ENCODE measurements at places on chromosomes 12 and 14.
A peak's percentile ranks its signal among the peaks of the same experiment; 100 is the strongest.

DNA sequence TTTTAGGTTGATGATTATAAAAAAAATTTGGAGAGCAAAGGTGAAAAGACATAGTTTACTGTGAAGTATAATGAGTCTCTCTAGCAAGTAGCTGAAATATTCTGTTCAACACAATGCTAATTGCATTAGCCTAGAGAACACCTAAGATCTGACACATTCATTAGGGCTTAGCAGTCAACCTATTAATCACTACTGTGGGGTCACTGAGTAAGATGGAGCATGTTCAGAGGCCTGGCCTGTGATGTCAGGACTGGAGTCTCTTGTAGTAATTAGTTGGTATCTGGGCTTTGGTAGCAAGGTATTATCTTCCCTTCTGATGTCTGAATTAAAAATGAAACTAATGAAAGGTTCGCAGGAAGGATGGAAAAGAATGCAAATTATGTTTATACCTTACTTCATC lies 112.7 kb downstream of the SLC16A7 start:
- DNase-seq, result no peak

DNA sequence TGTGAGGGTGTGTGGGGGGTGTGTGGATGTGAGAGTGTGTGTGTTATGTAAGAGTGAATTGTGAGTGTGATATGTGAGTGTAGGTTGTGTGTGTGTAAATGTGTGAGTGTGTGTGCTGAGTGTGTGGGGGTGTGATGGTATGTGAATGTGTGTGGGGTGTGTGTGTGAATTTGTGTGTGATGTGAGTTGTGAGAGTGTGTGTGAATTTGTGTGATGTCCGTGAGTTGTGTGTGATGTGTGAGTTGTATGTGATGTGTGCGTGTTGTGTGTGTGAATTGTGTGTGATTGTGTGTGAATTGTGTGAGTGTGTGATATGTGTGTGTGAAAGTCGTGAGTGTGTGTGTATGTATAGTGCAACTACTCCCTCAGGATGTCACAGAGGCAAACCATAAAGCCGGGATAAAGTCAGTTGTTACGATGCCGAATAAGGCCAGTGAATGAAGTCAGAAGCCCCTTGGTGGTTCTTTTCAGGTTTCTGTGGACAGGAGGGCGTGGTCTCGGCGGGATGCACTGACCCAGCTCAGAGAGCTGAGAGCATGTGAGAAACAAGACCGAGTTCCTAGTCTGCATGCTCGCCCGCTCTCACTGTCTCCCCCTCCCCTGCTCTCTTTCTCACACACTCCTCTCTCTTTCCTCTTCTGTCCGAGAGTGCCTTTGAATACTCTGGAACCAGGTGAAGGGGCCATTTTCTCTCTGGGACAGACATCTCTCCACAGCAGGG lies 71.8 kb upstream of the MAX start:
- DNase-seq, result no peak

DNA sequence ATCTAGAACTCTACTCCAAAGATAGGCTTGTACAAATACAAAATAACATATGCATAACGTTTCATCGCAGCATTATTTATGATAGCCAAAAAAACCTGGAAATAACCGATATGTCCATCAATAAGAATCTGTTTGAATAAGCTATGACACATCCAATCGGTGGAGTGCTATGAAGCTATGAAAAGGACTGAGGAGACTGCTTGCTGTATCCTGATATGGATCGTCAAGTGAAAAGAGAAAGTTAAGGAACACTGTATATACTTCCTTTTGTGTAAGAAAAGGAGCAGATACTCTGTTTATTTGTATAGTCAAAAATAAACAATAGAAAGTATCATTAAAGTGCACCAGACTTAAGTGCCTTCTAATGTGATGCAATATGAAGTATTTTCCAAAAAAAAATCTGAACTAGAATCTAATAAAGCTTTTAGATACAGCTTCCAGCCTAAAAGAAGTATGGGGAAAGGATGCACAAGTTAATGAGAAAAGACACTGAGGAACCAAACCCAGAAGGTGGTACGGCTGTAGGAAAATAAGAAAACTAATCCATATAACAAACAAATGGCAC lies 645 bp upstream of the KLHDC1 start:
- DNase-seq, result no peak

DNA sequence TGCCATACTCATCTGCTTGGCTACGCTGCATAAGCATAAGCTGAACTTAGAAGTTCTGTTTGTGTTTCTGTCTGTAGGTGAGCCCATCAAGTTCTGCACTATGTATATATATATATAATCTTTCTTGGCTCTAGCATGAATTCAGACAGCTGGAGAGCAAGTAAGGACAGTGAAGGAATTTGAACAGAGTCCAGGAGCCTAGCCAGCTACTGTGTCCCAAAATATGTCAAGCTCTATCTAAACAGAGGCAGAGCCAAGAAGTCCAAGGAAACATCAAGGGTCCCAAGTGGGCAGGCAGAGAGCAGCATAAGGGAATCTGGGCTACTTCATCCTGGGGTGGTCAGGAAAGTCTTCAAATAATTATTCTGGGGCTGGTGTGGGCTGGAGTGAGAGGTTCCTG lies 118.5 kb upstream of the NPAS3 start:
- DNase-seq, result no peak

GRCh38 chr12:13087766-13088165 lies 15.7 kb downstream of the GSG1 start:
- no peak for DNase-seq

DNA sequence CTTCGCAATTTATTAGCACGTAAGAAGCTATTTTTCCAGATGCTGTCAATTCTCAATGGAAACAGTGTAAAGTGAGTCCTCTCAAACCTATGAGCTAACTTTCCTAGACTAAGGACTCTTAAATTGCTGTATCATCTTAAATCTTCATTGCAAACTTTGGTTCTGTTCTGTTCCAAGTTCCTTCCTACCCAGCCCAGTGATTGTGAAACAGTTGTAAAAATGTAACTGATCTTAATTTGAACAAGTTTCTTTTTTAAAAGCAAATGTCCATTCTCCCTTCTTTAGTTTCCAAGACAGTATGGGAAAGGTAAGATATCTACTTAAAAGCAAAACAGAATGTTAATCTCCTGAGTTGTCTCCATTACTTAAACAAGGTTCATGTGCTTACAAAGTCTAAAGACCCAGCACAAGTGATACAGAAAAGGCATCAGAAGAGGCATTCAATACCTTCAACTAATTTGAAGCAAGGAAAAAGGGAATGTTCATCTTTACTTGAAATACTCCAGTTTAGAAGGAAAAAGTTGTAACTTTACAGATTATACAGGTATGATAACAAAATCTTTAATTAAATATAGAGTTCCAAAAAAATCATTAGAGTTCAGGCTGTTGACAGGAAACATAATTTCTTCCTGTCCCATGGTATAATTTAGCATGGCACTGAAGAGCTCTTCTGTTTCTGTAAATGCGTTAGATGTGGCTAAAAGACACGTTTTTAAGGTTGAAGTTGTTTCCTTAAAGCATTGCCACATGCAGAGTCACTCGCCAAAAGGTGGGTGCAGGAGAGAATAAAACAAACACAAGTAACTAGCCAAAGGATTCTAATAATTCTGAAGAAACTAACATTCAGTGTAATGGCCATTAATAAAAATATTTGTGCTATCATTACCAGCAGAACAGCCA lies 101.5 kb upstream of the USP15 start:
- peak; percentile 10 for DNase-seq
